ENCODE measurements at places on chromosomes 16 and 17.

DNA sequence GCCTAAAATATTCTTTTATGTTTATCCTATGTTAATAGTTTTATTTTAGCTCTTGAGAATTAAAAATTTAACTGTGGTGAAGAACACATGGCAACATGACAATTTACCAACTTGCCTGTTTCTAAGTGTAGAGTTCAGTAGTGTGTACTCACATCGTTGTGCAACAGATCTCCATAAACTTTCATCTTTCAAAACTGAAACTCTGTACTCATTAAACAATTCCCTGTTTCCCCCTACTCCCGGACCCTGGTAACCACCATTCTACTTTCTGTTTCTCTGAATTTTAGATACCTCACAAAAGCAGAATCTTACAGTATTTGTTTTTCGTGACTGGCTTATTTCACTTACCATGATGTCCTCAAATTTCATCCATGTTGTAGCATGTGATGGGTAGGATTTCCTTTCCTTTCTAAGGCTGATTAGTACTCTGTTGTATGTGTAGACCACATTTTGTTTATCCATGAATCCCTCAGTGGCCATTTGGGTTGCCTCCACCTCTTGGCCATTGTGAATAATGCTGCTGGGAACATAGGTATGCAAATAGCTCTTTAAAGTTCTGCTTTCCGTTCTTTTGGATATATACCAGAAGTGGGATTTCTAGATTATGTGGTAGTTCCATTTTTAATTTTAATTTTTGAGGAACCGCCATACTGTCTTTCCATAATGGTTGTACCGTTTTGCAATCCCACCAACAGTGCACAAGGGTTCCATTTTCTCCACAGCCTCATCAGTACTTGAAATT is 17.4 kb downstream of the IST1 start:
- DNase-seq = no peak

DNA sequence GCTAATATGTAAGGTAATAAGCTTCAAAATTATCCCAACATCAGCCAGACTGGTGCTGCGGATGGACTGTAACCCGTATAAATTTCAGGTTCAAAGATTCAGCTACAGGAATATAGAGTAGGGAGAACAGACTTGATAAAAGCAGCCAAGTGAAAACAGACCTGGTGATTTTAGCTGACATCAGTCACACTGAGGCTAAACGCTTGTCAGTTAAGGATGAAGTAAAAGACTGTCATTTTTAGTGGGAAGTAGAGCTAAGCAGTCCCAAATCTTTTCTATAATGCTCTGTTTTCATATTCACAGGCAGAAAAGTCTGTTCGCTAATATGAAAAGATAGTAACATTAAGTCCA is 35.4 kb downstream of the CMTM4 start:
- no peak for DNase-seq

- no peak for DNase-seq
Observed at GRCh38 chr17:7423679-7424078, 1.7 kb upstream of the SPEM2 start.

GRCh38 chr16:81518439-81518757 is 73.8 kb downstream of the CMIP start:
- DNase-seq = no peak

DNA sequence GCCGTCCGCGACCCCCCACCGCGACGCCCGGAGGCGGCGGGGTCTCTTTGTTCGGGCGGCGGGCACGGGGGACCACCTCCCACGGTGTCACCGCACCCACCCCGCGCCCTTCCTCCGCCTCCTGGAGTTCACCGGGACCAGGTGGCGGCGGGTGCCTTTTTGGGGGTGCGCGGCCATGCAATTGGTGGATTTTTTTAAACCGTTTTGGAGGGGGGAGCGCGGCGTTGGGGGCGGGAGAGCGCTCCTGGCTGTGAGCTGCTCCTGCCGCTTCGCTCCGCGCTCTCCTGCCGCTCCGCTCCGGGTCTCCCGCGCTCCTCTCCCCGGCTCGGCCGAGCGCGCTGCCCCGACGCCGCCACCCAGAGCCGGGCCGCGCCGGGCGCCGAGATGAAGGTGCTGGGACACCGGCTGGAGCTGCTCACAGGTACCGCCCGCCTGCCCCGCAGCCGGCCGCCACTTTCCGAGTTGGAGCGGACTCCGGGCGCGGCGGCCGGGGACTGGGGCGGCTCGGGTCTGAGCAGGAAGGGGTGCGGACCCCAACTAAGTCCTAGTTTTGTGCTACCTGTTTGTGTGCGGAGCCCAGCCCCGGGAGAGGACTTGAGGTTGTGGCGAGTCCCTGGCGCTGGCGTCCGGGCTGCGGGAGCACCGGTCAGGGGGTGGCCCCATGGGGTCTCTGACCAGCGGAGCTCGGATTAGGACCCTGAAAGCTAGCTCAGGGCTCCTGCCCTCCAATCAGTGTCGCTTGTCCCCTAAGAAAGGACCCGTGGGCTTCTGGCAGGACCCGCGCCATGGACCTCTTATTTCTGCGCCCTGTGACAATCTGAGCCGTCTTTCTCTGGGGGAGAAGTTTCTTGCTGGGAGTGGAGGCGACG is 35.7 kb upstream of the NDRG4 start:
- DNase-seq = no peak

DNA sequence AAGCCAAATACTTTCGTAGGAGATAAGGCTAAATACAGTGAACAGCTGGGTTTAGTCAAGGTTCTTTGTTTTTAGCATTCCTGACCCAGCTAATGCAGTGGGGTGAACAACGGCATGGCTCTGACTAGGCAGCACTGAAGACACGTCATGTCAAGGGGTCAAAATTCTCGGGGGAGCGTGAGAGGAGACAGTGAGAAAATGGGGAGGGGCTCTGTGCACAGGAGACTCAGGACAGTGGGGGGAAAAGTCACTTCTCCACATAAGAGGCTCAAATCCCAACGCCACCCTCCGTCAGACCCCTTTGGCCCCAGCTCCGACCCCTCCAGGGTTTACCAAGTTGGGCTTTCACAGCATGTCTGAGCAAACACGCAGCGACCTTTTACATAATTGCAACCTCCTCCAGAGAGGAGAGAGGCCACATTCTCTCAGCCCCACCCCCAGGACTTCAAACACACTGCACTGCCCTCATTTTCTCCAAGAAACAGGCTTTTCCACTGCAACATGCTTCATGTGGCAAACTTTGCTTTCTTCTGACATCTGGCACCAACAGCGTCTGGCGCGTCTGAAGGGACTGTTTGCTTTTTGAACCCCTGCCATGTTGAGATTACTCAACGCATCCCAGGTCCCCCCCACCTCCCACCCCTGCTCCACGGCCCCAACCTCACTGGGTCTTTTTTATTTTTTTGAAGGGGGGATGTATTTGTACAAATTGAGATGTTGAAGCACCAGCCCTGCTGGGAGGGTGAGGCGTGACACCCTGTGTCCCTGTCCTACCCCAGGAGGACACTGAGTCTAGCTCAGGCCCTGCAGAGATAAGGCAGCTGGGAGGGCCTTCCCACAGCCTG is 30.0 kb downstream of the AXIN2 start:
- DNase-seq = no peak

GRCh38 chr16:64745258-64745930 is 376.5 kb downstream of the CDH11 start:
- no peak for DNase-seq

DNA sequence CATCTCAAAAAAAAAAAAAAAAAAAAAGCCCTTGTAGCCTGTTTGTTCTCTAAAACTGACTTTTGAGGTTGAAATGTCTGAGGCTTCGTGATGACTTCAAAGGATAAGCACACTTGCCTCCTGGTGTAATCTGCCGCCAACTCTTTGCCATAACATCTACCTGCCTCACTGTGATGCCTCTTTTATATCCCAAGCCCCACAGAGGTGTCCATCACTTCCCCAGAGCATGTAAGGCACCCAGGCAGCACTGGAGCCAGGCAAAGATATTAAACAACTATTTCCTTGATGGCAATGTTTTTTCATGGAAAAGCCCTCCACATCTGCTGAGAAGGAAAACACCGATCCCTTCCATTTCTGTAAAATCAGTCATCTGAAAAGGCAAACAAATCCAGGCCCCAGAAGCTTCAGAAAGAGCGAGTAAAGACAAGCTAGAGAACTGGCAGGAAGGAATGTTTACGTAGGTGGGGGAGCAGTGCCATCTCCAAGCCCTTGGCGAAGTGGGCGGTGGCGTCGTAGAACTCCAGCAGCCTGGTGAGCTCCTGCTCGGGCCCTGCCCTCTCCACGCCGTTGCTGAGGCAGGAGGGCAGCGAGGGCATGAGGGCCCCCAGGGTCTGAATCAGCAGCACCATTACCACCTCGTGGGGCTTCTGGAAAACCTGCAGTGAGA is 28.6 kb downstream of the COG7 start:
- DNase-seq = no peak

- no peak for DNase-seq
Observed at GRCh38 chr17:50317121-50317520, 28.8 kb upstream of the XYLT2 start.
